Frontal cortex (tissue), 4 donors: ENCODE measurements at places on chromosomes 6 and 20. TPM values are rescaled to one million over a fixed set of nuclear protein-coding genes. Genes with fewer than 3 reads are reported as not detected.

The ALDH5A1 gene
- total RNA-seq = 16.7 TPM

The E2F1 gene
- total RNA-seq = 2.4 TPM

The TSBP1 gene
- total RNA-seq = not detected

The VSX1 gene
- total RNA-seq = not detected

The ETV7 gene
- total RNA-seq = not detected

The LST1 gene
- total RNA-seq = 1.2 TPM

The BTNL2 gene
- not detected for total RNA-seq

The SLC17A3 gene
- not detected for total RNA-seq

The BMP6 gene
- 4.9 TPM for total RNA-seq

The RSPH4A gene
- 1.6 TPM for total RNA-seq

DNA sequence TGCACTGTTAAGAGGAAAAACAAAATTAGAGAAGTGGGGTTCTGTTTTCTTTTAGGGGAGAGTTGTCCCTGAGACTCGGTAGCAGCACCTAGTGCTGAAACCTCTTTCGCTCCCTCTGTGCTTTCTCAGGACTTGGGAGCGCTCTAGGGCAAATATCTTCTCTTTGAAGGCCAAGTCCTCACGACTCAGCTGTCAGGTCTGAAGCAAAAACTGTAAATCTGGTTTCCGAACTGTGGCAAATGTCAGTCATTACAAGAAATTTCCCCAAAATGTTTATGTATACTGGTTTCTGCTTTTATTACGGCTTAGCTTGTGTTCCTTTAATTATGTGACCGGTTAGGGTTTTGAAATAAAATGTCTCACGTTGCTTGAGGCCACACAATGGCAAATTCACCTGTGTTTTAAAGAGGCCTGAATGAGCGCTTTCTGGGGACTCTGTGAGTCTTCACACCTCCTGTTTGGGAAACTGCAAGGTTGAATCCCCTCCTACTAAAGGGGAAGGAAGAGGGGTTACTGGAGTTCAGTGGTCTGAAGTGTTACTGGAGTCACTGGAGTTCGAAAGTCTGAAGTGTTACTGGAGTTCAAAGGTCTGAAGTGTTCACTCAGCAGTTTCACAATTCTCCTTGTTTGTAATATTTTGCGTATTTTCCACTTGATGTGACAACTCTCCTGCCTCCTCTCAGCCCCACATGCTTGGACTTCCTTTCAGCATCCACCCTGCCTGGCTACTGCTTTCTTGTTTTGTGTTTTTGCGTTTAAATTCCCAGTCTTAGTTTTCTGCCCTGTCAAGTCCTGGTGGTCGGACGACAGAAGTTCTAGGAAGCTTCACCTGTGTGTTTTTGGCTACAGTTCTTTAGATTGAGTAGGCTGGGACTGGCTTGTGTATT is 1.6 kb downstream of the SMPDL3A start:
- peak; percentile 28 for DNase-seq

- DNase-seq = no peak
Observed at GRCh38 chr6:157716251-157716995, 106.6 kb upstream of the SNX9 start.

GRCh38 chr20:24442909-24443308 is 26.5 kb upstream of the SYNDIG1 start:
- no peak for DNase-seq

DNA sequence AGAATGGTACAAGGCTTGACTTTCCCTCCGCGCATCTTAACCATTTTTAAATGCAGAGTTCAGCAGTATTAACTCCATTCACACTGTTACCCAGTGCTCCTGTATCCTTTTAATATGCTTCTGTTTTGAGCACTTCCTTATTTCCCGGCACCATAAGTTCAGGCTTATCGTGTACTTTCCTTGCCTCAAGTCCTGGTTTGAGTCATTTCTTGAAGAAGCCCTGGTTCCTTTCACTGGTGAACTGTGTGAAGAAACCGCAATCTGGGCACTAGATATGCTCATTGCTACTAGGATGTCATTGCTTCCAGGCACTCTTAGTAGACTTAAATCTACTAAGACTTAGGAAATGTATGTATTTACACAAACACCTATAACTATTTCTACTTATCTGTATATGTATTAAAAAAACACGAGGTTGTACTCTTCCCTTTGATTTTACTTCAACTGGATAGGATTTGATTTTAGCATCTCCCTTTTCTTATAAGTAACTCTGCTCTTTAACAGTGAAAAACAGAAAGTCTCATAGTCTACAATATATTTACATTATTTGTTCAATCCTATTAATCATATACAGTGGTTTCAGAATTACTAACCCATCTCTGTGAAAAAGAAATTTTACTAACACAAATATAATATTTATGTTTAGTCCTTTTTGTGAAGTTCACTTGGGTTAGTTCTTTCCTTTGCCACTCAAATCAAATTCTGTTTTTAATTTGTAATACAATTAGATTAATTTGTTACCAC is 135.5 kb downstream of the CDKAL1 start:
- no peak for DNase-seq

DNA sequence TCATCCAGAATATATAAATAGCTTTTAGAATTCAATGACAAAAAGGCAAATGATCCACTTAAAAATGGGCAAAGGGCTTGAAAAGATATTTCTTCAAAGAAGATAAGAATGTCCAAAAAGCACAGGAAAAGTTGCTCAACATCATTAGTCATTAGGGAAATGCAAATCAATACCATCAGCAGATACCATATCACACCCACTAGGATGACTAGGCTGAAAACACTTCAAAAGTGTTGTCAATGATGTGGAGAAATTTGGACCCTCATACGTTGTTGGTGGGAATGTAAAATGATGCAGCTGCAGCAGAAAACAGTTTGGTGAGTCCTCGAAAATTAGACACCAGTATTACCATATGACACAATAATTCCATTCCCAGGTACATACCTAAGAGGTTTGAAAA is 303.6 kb upstream of the SLC35B3 start:
- DNase-seq = no peak

GRCh38 chr20:1860446-1860845 is 34.8 kb upstream of the SIRPA start:
- DNase-seq = no peak

DNA sequence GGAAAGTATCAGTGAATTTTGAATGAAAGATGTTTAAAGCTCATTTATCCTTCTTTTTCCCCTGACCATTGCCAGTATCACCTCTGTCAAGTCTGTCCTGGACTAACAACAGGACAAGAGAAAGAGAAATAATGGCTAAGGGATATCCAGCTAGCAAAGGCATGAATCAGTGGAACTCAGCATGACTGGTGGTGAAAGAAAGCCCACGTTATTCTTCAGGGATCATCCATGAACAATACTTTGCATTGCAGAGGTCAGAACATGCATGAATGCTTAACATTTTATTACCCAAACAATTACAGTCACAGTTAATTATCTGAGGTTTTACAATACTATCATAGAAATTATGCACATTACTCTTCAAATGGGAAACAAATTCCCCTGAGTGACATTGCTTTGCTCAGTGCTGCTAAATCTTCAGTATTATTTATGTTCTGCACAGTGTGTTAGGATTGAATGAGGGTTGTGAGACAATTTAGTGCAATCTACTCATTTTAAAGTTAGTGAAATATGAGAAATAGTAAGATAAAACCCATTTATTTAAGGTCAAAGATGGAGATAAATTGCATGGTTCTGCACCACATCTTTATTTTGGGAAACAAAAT is 350.7 kb downstream of the KHDRBS2 start:
- DNase-seq = no peak

DNA sequence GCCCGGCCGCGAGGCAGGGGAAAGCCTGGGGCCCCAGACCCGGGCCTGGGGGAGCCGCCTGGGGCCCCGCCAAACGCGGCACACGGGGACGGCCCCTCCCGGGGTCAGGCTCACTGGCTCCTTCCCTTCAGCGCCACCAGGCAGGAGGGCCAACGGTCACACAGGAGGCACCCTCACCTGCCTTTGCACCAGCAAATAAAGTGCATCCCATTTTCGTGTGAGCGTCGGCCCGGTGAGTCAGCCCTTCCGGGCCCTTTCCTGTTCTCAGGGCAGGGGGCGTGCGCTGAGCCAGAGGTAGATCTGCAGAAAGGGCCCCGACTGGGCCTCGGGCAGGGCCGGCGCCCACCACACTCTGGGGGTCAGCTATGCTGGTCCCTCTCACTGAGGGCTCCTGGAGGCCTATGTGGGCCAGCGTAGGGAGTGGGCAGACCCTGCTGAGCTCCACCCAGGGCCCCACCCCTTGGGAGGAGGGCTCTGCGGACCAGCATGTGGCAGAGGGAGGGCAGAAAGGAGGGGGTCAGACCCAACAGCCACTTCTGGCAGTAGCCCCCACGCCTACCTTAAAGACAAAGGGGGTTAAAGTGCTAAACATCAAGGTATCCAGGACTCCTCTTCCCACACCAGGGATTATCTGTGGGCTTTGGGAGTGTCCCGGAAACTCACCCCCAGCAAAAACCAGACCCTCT is 931 bp upstream of the UCKL1 start:
- peak; percentile 73 for DNase-seq

GRCh38 chr6:28776269-28777146 is 147.3 kb downstream of the TRIM27 start:
- no peak for DNase-seq

GRCh38 chr6:41186031-41186562 is 14.9 kb downstream of the TREML2 start:
- no peak for DNase-seq

- no peak for DNase-seq
Observed at GRCh38 chr20:53792946-53793536, 199.4 kb upstream of the ZNF217 start.

- DNase-seq = no peak
Observed at GRCh38 chr6:25497383-25498040, 154.5 kb upstream of the SCGN start.

DNA sequence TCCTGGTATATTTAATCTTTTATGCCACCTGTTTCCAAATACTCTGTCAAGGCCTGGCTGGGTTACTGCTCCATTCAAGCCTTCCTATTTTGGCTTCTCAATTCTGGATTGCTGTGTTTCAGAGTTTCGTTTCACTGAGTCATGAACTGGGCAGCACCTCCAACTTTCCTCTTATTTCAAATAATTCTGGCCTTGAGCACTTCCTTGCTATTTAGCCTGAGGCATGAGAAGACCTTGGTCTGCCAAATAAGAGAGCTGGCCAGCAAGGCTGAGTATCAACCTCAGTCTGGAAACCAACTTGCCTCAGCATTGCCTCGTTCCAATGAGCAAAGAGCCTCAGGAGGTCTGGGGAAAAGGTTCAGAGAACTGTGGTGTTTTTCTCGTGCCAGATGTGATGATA is 66.6 kb downstream of the TNFAIP3 start:
- no peak for DNase-seq

DNA sequence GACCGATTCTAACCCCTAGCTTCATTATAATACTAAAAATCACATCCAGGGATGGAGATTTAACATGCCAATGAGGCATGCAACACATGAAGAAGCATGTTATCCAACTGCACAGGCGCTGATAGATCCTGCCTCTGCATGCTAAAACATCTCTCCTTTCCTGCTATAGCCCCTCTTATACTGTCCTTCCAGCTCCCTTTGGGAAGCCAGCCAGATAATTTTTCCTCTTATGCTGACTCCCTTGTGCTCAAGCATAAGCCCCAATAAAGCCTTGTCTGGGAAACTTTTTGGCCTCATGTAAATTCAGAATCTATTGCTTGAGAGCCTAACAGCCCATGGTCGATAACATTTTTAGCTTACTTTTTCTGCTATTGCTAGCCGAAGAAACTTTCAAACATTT is 404.3 kb downstream of the EPM2A start:
- DNase-seq = no peak

GRCh38 chr6:56714982-56715456 is 72.3 kb upstream of the DST start:
- no peak for DNase-seq

DNA sequence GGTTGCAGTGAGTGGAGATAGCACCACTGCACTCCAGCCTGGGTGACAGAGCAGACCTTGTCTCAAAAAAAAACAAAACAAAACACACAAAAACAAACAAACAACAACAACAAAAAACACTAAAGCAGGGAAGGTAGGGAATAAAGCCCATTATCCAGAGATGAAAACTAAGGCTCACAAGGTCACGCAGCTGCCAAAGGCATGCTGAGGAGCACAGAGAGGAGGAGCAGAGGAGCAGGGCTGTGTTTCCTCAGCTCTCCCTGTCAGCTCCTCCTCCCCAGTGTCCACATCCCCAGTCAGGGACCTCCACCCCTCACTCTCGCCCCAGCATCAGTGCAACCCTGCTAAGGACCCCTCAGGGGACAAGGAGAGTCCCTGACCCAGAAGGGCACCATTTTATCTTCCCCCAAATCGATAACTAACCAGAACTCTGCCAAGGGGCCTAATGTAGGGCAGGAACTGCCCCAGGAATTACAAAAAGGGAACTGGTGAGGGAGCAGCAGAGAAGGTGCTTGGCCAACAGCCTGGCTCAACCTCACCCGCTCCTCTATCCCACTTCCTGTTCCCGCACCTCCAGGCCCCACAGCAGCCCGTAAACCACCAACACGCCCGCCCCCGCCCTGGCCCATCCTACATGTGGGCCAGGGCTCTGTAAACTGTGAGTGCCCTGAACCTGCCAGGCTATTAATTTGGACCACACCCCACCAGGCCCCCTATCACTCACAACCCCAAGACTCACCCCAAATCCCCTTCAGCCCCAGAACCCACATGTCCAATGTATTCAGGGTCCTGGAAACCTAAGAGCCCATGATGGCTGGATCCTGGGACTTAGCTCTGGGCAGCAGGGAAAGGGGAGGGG is 9.0 kb downstream of the TEAD3 start:
- no peak for DNase-seq

- DNase-seq = no peak
Observed at GRCh38 chr20:8331740-8332412, 199.8 kb downstream of the PLCB1 start.

DNA sequence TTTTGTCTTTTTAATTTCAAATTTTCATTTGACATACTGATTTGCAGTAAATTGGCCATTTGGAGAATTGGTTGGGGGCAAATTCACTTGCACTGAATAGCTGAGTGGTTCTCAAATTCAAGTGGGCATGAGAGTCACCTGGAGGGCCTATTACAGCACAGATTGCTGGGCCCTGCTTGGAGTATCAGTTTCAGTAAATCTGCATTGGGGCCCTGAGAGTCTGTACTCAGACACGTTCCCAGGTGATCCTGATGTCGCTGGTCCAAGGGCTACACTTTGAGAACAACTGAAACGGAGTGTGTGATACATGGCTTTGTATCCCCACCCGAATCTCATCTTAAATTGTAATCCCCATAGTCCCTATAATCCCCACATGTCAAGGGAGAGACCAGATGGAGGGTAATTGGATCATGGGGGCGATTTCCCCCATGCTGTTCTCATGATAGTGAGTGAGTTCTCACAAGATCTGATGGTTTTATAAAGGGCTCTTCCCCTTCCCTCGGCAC is 115.9 kb downstream of the KLHL32 start:
- no peak for DNase-seq

- DNase-seq = no peak
Observed at GRCh38 chr6:122128445-122128844, 271.0 kb upstream of the HSF2 start.

DNA sequence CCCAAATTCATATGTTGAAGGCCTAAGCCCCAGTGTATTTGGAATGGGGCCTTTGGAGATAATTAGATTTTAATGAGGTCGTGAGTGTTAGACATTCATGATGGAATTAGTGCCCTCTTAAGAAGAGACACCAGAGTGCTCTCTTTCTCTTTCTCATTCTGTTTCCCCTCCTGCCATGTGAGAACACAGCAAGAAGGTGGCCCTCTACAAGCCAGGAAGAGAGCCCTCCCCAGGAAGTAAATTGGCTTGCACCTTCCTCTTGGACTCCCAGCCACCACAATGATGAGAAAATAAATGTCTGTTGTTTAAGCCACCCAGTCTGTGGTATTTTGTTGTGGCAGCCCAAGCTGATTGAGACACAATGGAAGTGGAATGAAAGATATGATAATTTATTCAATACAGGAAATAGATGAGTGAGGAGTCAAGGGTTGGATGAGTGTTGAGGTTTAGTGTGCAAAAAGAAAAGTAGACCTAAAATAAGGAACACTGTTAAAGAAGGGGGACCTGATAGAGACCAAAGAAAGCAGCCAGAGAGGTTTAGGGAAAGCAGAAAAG is 25.9 kb upstream of the ATXN1 start:
- DNase-seq = no peak
